ENCODE measurements at places on chromosomes 6 and 20.

GRCh38 chr6:13488896-13489237 is 1.5 kb upstream of the GFOD1 start:
- no peak for DNase-seq

DNA sequence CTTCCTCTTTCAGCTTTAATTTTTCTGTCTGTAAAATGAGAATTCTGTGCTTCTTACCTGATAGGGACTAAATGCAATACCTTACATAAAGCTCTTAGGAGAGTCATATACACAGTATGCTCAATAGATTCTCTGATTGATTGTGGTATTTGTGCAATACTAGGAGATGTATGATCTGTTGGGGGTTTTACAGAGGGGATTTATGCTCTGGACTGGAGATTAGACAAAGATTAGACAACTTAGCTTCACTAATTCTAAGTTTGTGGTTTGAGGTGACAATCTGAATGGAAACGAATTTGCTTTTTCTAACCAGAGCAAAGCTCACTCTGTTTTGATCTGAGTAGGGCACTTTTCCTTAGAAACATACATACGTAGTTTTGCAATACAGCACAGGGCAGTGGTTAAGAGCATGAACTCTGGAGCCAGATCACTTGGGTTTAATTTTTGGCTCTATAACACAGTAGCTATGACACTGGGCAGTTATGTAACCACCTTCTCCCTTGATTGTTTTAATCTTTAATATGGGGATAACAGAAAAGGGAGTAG is 126.2 kb downstream of the RNF144B start:
- DNase-seq, result no peak

GRCh38 chr6:84554706-84555105 is 209.7 kb downstream of the TBX18 start:
- DNase-seq, result no peak

DNA sequence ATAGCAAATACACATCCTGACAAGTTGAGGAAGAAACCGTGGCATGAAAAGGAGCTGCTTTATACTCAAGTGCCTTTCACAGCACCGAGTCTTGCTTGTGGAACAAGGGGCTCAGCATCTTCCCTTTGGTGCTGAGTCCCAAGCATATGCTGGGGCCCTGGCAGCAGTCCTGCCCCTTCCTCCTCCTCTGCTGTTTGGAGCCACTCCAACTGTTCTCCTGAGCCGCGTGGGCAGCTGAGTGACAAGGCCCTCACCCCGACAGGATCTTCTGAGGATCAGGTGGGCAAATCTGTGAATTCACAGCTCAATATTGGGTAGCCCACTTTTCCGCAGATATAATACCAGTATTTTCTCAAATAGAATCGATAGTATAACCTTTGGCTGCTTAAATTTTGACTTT is 24.7 kb downstream of the DACT2 start:
- DNase-seq, result no peak

DNA sequence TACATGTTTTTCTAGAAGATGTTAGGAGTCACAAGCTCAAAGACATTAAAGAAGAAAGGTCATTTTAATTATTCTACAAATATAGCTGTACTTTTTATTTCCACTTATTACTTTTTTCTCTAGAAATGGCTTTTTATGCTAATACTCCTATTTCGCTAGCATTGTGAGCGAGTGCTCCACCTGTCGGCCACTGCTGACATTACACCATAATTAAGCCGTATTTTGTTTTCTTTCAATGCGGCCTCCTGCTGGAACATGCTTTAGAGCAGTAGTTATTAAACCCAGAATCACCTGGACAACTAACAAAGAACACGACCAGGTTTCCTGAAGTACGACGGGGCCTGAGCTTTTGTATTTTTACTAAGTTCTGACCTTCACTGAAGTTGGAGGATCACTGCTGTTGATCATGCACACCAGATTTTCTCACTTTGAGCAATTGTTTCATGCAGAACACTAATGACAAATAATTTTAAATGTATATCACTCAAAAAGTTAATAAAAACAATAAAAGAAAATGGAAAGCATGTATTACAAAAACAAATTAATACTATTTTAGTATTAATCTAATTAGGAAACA is 74.1 kb upstream of the PAK5 start:
- DNase-seq, result no peak

DNA sequence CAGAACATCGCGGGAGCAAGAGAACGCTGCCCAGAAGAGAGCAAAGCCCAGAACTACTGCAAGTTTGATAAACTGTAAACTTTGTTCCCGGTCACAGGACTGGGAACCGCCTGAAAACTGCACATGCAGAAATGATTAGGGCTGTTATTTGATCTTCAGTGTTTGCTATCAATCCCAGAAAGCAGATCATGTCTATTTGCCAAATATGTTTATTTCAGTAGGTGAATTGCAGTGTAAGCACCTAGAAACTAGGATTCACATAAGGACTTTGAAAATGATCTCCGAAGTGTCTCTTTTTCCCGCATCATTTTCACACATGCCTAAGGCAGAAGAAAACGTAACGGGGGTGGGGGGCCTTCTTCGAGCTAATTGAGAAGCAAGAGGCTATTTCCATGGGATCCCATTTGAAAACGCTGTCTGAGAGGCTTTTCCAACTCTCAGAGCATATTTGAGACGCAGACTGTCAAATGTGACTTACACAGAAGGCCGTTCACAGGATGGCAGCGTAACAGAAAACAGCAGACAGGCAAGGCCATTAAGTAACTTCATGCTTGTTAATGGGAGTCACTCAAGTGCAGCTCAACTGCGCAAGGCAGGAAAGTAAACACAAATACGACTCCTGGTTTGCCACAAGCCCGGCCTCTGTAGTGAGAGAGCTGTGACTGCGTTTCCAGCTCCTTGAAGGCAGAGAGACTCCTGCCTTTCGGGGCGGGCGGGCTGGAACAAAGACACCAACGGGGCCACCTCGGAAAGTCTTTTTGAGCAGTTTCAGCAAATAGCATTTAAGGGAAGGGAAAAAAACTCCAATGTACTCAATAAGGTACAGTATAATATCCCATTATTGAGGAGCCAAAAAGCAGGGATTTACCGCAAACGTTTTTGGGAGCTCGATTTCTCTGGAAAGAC is 144.7 kb upstream of the ZNF217 start:
- DNase-seq, result no peak

GRCh38 chr6:34246563-34247391 is 2.0 kb downstream of the SMIM29 start:
- DNase-seq, result no peak

- no peak for DNase-seq
Observed at GRCh38 chr6:154894902-154895301, 100.2 kb upstream of the TIAM2 start.

GRCh38 chr20:57654363-57654997 is 34.3 kb upstream of the ZBP1 start:
- DNase-seq, result peak; percentile 27

GRCh38 chr20:10315138-10315537 is 96.5 kb downstream of the SNAP25 start:
- no peak for DNase-seq

GRCh38 chr20:40331249-40331648 is 357.8 kb downstream of the MAFB start:
- DNase-seq, result no peak

GRCh38 chr20:12241065-12241464 is 323.4 kb downstream of the BTBD3 start:
- DNase-seq, result no peak

- DNase-seq, result no peak
Observed at GRCh38 chr20:21981597-21982344, 276.3 kb downstream of the PAX1 start.

DNA sequence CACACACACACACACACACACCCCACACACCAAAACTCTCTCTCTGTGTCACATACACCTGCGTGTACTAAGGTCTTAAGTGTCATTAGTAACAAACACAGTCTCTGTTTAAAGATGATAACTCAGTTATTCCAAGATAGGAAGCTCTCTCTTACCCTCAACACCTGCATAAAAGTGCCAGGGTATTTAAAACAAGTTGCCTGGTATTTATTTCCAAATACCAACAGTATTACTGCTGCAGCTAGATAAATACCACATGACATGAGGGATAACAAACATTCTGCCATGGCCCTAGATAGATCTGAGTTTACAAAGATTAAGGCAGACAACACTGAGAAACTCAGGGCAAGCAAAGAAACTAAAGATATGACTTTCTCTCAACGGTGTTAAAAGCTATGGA is 118.5 kb downstream of the SIM1 start:
- DNase-seq, result no peak

- no peak for DNase-seq
Observed at GRCh38 chr6:162360901-162361567, 366.5 kb downstream of the PRKN start.

DNA sequence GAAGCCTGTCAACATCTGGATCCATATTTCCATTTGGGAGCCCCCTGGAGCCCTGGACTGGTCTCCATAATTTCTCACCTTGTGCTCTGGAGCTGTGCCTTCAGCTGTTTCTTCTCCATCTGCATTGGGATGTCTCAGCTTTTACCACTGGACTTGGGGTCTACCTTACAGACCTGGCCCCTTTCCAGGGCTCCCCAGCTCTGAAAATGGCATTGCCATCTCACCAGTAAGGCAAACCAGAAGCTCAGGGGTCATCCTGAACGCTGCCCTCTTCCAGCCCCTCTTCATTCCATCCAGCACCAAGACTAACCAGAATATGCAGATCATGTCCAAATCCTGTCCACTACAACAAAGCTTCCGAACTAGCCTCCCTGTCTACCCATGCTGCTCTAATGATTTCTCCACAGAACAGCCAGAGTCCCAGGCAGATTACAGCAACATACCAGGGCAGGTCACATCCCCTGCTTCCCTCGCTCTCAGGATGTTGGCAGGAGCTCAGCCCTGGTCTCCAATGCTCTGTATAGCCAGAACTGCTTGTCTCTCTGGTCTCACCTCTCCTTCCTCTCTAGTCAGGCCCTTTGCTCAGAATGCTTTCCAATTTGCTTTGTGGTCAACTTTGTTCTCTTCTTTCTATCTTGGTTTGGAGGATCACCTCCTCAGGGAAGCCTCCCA is 17.7 kb upstream of the NNAT start:
- no peak for DNase-seq

DNA sequence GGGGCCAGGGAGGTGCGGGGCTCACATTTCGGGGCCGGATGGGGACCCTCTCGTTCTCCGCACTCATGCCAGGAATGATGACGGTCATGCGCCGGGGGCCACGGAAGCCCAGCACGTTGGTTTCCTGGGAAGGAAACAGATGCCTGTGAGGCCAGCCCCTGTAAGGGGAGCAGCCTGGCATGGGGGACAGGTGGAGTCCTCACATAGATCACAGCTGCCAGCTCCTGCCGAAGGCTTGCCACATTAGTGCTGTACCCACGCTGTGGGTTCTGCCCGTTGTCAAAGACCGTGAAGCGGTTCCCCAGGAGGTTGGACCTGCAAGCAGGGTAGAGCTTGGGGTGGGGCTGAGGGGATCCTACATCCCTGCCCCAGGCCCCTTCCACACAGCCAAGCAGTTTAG is 6.7 kb upstream of the TEAD3 start:
- no peak for DNase-seq

DNA sequence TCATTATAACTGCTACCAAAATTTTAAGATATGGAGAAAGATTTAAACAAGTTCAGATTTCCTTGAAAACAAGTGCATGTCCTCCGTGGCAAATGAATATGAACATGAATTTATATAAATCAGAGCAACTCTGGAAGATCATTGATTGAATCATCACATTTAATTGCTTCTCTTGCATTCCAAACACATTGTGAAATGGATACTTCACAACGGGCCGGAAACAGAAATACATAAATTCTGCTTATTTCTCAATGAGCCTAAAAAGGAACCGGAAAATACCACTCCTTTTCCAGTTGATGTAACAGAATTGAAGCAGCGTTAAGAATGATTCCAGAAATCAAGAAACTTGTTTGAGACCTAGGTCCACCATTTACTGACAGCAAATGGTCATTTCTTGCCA is 134.6 kb upstream of the BTN3A2 start:
- no peak for DNase-seq

GRCh38 chr20:17014217-17014616 is 212.6 kb upstream of the PCSK2 start:
- no peak for DNase-seq
